ENCODE measurements at places on chromosomes 3 and 15.

- DNase-seq = no peak
These were observed 15.9 kb upstream of the COPG1 start for GRCh38 chr3:129233538-129233937.

GRCh38 chr15:45635191-45635638, 386 bp downstream of the SQOR start:
- DNase-seq = peak; percentile 75

DNA sequence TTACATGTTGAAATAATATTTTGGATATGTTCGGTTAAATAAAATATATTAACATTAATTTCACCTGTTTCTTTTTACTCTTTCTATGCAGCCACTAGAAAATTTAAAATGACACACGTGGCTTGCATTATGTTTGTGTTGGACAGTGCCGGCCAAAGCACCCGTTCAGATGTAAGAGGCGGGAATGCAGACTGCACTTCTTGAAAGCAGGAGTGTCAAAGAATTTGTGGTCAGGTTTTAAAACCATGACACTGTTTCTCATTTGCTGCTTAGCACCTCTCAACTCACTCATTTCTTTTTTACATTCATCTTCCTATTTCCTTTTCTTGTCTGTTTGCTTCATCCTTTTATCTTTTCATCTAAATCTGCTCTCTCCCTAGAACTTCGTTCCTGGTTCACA, 35.3 kb upstream of the MINAR1 start:
- DNase-seq = no peak

GRCh38 chr3:1147326-1147725, 54.5 kb downstream of the CNTN6 start:
- DNase-seq = no peak

DNA sequence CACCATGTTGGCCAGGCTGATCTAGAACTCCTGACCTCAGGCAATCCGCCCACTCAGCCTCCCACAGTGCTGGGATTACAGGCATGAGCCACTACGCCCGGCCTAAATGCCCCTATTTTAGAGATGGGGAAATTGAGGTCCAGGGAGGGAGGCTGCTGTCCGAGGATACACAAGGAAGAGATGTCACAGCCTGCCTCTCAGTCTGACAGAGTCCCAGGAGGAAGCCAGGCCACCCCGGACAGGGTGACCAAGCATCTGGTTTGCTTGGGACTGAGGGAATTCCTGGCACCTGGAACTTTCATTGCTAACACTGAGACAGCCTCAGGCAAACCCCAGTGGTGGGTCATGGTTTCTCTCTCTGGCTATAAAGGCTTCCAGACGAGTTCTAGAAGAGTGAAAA, 30.6 kb upstream of the ADAMTS7 start:
- DNase-seq = no peak

DNA sequence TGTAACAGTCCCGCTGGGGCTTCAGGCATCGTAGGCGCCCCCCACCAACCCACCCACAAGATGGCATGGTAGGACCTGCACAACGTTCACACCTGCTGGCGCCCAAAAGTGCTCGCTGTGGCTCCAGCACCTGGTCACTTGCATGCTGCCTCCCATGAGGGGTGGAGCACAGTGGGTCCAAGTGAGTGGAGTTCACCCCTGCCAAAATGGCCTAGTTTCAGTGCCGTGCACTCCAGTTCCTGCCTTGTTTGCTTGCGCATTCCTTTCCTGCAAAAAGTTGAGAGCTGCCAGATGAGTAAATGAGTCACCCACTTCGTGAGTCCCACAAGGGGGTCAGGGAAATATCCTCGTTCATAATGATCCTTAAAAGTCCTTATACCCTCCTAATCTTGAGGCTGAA, 788.7 kb upstream of the DPPA4 start:
- no peak for DNase-seq

DNA sequence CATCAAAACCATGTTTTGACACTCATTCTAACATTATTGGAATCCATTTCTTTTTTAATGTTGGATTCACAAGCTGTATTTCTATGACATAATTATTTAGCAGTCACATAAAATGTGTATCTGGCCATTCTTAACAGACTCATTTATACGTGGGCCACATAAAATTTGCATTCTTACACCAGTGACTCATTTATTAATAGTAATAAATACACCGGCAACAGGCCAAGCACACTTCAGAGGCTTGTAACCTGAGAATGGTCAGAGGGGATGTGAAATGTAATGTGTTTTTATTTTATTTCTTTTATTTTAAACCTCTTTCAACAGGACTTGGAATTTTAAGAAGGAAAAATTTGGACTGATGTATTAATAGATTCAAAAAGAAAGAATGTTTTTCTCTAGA, 384.9 kb upstream of the RARB start:
- DNase-seq = no peak

- DNase-seq = no peak
These were observed 269.8 kb upstream of the TMC3 start for GRCh38 chr15:81643771-81644170.

DNA sequence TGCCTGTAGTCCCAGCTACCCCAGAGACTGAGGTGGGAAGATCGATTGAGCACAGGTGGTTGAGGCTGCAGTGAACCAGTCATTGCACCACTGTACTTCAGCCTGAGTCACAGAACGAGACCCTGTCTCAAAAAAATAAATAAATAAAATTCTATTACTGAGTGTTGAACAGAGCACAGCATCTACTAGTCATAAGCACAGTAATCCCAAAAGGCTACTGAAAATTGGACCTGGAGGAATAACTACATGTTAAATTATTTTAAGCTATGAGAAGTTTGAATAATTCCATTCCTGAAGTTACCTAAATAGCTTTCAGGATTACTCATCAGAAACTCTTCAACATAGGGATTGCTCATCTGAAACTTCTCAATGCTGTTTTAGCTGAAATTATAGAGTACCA, 43.4 kb downstream of the ARMC8 start:
- DNase-seq = no peak

GRCh38 chr15:77479015-77479414, 58.3 kb downstream of the HMG20A start:
- no peak for DNase-seq

DNA sequence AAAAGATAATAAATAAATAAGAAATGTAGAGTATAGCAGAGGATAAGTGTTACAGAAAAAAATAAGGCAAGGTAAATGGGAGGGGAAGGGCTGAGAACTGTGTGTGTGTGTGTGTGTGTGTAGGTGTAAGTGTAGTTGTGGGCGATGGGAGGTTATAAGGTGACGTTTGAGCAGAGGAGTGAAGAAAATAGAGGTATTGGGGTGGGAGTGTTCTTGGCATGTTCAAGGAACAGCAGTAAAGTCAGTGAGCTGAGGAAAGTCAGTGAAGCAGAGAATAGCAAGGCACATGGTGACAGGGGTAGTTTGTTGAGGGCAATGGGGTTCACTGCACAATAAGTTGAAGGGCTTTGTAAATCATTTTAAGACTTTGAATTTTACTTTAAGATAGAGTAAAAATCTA, 30.9 kb upstream of the ZNF148 start:
- no peak for DNase-seq

DNA sequence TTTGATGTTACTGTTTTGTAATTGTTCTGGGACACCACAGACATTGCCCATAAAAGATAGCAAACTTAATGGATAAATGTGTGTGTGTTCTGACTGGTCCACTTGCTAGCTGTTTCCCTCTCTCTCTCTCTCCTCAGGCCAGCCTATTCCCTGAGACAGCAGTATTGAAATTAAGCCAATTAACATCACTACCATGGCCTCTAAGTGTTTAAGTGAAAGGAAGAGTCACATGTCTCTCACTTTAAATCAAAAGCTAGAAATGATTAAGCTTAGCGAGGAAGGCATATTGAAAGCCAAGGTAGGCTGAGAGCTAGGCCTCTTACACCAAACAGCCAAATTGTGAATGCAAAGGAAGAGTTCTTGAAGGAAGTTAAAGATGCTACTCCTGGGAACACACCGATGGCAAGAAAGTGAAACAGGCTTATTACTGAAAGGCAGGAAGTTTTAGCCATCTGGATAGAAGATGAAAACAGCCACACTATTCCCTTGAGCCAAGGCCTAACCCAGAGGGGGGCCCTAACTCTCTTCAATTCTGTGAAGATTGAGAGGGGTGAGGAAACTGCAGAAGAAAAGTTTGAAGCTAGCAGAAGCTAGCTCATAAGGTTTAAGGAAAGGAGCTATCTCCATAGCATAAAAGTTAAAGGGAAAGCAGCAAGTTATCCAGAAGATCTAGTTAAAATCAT, 295.1 kb downstream of the CHST2 start:
- DNase-seq = no peak

DNA sequence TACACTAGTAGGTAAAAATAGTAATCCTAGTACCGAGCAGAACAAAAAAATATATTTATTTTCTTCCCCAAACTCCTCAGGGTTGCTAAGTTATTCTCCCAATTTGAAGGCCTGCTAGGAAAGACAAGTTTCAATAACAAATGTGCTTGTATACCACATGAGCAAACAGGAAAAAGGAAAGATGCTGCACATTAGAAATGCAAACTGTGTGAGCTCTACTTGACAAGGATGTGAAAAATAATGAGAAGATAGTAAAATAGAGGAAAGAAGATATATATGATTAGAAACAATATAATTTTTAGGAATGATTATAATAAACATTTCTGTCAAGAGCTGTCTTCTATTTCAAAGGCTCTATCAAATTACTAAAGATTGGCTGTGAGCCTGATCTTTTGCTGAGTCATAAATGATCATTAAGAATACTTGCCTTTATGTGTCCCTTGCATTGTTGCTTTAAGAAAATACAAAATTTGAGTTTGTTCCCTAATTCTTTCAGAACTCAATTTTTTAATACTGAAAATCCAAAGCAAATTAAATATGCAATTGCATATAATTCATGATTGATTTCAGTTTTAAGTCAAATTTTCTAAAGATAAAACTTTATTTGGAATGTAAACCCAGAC, 174.2 kb downstream of the NEK10 start:
- DNase-seq = no peak

DNA sequence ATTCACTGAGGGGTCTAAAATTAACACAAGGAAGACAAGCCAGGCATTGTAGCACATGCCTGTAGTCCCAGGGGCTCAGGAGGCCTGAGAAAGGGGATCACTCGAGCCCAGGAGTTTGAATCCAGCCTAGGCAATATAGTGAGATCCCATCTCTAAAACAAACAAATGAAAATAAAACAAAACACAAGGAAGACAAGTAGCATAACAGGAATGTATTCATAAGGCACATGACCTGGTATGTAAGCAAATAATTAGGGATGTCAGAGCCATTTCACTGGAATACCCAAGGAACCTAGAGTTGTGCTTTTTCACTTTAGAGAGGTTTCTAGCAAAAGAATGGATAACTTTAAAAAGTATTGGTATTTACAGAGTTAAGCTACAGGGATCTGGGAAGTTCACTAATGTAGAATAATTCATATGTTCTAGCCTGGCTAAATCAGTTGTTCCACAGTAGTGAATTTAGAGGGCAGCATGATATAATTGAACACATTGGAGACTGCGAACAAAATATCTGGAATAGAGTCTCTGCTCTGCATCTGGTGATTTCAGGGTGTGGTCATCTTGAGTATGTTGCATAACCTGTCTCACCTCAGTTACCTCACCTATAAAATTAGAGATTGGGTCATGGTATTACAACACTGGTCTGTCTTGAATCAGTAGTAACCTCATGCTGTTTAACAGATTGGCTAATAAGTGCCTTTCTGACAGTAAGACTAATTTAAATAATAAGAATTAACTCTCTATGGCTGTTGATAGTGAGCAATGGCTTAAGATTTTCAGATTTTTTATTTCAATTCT, 9.3 kb downstream of the GRAMD1C start:
- no peak for DNase-seq

- no peak for DNase-seq
These were observed 46.6 kb downstream of the MAGI1 start for GRCh38 chr3:65992106-65992505.

GRCh38 chr3:9870978-9871377, 9.1 kb downstream of the CIDEC start:
- DNase-seq = no peak

DNA sequence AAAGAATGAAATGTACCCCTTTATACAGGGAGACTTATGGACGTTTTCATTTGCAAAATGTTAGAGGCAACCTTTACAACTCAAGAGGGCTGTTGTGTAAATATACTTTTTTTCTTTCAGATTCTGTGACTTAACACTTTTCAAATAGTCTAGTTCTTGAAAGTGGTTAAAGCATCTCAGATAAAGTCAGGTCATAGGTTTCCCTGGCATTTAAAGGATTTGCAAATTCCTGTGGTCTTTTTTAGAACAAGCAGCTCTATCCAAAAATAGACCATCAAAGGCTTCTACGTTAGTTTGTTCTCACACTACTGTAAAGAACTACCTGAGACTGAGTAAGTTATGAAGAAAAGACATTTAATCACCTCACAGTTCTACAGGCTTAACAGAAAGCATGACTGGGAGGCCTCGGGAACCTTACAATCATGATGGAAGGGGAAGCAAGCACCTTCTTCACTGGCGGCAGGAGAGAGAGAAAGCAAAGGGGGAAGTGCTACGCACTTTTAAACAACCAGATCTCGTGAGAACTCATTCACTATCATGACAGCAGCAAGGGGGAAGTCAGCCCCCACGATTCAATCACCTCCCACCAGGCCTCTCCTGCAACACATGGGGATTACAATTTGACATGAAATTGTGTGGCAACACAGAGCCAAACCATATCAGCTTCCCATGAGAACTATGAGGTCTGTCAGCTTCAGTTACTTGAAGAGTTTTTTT, 23.3 kb upstream of the GABRR3 start:
- no peak for DNase-seq

DNA sequence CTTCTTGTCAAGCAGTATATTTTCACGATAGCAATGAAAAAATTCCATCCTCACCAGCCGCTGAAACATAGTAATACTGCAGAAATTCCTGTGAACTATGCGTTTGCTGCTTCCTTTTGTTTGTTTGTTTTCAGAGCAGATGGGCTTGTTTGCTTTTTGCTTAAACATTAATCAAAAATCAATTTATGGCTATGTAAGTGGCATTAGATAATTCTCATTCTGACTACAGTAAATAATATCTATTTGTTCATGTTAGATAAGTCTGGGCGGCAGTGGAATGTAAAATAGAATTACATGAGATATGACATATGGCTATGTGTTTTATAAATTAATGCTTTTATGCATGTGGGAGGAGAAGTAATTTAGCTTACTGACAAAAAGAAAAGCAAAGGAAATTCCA, 163.7 kb downstream of the PGPEP1L start:
- DNase-seq = no peak

- DNase-seq = no peak
These were observed 65.9 kb upstream of the RARB start for GRCh38 chr3:25362118-25362517.

DNA sequence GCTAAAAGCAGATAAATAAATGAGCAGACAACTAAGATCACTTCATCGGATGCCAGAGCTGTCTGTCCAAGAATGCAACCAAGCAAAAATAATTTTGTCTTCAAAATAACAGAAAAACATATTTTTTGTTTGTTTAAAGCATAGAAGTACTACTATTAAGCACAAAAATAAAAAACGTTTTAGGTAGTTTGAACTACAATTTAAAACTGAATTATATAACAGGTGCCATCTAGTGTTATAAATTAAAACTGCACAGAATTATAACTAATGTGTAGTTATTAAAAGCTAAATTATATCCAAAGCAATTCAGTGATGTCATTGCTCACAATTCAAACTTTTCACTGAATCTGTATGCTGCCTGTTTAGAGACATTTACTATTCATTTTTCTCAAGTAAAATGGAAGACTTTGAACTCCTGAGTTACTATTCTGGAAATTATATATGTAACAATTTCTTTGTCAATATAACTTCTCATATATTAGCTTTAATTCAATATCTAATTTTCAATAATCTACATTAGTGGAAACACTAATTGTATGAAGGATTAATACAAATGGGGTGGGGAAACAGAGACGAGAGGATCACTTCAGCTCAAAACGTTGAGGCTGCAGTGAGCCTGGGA, 29.5 kb downstream of the LINS1 start:
- DNase-seq = no peak
